HCT116 (cell line): ENCODE measurements at places on chromosomes 4 and X. TPM values are rescaled to one million over a fixed set of nuclear protein-coding genes. Genes with fewer than 3 reads are reported as not detected.

DNA sequence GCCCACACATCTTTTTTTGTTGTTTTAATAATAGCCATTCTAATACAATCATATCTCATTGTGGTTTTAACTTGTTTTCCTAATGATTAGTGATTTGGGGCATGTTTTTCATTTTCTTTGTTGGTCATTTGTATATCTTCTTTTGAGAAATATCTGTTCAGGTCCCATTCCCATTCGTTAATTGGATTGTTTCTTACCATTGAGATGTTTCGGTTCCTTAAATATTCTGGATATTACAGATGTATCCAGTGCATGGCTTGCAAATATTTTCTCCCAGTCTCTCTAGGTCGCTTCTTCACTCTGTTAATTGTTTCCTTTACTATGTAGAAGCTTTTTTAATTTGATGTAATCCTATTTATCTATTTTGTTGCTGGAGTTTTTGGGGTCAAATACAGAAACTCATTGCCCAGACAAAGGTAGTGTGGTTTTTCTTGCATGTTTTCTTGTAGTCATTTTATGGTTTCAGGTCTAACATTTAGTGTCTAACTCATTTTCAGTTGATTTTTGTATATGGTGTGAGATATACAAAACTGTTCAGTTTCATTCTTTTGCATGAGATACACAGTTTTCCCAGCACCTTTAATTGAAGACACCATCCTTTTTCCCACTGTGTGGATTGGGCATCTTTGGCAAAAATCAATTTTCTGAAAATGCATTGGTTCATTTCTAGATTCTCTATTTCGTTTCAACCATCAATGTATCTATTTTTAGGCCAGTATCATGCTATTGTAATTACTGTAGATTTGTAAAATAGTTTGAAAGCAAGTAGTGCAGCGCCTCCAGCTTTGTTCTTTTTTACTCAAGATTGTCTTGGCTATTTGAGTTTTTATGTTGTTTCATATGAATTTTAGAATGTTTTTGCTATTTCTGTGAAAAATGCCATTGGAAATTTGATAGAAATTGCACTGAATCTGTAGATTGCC lies 195.9 kb downstream of the SCFD2 start:
- H3K4me1 ChIP-seq, result no peaks in the 10 kb centered on the region
- H3K36me3 ChIP-seq, result no peaks in the 10 kb centered on the region
- no peaks in the 10 kb centered on the region for H3K27me3 ChIP-seq
- DNase-seq, result no peak

DNA sequence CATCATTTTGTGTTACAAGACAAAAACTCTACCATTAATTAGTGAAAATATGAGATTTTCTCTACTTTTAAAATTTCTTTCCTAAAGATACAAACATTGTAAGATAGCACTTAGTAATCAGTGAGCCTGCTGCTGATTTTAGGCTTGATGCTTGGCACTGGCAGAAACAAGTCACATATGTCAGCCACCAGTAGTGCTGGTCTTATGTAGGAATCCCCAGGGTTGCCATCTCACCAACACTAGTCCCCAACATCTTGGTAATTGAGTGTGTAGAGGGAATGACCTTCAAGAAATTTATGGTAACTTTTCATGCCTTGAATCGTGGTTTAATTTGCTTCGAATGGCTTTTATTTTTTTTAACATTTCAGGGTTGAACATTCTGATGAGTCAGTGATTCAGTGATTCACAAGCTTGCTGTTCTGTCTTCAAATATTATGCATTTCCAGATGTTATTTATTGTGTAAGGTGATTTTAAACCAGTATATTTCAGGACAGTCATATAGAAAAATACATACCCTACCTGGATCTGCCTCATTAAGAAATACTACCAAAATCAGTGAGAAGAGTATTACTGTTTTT lies 11.9 kb downstream of the EXOC1 start:
- H3K27ac ChIP-seq, result no peak overlapping the region
- H3K4me3 ChIP-seq, result no peak overlapping the region
- no peaks in the 10 kb centered on the region for H3K27me3 ChIP-seq
- H3K36me3 ChIP-seq, result 0 out of 2 replicates have a peak, but pooled peaks cover 3% of the 10 kb centered on the region
- no peak for DNase-seq

DNA sequence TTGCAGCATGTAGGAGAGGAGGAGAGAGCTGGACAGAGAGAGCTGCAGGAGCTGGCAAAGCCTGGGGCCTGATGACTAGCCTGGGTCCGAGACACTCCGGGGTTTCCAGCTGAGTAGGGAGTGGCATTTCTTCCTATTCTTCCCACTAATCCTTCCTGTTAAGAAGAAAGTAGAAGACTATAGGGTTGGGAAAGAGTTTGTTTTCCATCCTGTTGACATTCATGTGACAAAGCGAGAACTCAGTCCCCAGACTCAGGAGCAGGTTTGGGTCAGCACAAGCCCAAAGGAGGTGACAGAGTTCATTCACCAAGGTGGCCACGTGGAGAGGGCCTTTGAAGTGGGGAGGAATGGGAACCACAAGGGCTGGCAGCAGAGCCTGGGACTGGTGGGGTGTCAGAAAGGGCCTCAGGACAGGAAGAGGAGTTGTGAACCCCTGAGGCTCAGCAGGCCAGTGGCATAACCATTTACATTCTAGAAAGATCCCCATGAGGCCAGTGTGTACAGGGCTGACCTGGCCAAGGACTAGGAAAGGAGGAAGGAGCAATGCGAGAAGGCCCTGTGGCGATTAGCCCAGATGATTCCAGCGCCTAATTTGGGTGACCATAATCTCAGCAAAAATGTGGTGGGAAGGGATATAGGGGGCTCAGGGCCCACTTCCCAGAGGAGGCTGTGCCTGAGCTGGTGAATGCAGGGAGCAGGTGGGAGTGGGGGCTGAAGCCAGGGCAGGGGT lies 3.3 kb upstream of the HAUS3 start:
- no peak for DNase-seq
- H3K27ac ChIP-seq, result no peak overlapping the region
- H3K4me1 ChIP-seq, result peaks cover 7% of the 10 kb centered on the region; the same call in 1 of the 2 replicates
- H3K27me3 ChIP-seq, result no peaks in the 10 kb centered on the region

FAM241A gene
- 4.5 TPM for total RNA-seq

DNA sequence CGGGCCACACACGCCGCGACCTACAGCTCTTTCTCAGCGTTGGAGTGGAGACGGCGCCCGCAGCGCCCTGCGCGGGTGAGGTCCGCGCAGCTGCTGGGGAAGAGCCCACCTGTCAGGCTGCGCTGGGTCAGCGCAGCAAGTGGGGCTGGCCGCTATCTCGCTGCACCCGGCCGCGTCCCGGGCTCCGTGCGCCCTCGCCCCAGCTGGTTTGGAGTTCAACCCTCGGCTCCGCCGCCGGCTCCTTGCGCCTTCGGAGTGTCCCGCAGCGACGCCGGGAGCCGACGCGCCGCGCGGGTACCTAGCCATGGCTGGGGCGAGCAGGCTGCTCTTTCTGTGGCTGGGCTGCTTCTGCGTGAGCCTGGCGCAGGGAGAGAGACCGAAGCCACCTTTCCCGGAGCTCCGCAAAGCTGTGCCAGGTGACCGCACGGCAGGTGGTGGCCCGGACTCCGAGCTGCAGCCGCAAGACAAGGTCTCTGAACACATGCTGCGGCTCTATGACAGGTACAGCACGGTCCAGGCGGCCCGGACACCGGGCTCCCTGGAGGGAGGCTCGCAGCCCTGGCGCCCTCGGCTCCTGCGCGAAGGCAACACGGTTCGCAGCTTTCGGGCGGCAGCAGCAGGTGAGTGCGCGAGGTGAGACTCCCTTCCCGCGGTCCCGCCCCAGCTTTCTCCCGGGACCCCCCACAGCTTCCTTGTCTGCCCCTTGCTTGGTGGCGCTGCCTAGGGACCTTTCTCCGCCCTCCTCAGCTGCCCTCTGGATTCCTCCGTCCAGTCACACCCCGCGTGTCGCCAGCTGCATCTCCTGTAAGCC lies 678 bp downstream of the BMP3 start:
- H3K27me3 ChIP-seq, result peaks cover 31% of the 10 kb centered on the region
- H3K36me3 ChIP-seq, result no peaks in the 10 kb centered on the region
- no peak overlapping the region for H3K27ac ChIP-seq
- no peaks in the 10 kb centered on the region for H3K4me1 ChIP-seq
- H3K4me3 ChIP-seq, result no peak overlapping the region

GRCh38 chr4:56106180-56107147 lies 157.7 kb downstream of the CEP135 start:
- no peaks in the 10 kb centered on the region for H3K27me3 ChIP-seq
- H3K4me3 ChIP-seq, result no peak overlapping the region
- DNase-seq, result no peak
- H3K4me1 ChIP-seq, result no peaks in the 10 kb centered on the region
- no peaks in the 10 kb centered on the region for H3K36me3 ChIP-seq
- no peak overlapping the region for H3K27ac ChIP-seq

DNA sequence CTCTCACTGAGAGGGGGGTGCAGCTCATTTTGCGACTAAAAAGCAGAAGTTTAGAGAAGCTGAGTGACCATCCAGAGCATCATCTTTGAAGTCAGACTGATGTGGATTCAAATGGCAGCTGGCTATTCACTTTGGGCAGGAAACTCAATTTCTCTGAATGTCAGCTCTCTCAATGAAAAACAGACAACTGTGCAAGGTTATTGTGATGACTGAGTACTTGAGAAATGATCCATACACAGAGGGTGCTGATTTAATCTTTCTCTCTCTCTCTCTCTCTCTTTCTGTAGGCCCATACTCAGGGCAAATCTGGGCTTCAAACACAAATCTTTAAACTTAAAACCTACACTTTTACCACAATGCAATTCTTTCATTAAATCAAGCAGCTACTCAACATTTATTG lies 185.8 kb upstream of the SLIT2 start:
- H3K27me3 ChIP-seq, result no peaks in the 10 kb centered on the region
- DNase-seq, result no peak
- no peak overlapping the region for H3K27ac ChIP-seq

- H3K4me1 ChIP-seq, result peaks cover 4% of the 10 kb centered on the region; the same call in 1 of the 2 replicates
- peak within 1 kb of the TSS; percentile 74 for H3K4me3 ChIP-seq
- 0 out of 2 replicates have a peak, but pooled peaks cover 2% of the 10 kb centered on the region for H3K27me3 ChIP-seq
- H3K36me3 ChIP-seq, result no peaks in the 10 kb centered on the region
- peak within 1 kb of the TSS; percentile 44 for H3K27ac ChIP-seq
- no peak for DNase-seq
Observed at GRCh38 chrX:11757719-11758399, at the start of gene MSL3. MSL3 (plus strand) TSS chrX:11758237; CDS start chrX:11758264, 27 bp downstream.

DNA sequence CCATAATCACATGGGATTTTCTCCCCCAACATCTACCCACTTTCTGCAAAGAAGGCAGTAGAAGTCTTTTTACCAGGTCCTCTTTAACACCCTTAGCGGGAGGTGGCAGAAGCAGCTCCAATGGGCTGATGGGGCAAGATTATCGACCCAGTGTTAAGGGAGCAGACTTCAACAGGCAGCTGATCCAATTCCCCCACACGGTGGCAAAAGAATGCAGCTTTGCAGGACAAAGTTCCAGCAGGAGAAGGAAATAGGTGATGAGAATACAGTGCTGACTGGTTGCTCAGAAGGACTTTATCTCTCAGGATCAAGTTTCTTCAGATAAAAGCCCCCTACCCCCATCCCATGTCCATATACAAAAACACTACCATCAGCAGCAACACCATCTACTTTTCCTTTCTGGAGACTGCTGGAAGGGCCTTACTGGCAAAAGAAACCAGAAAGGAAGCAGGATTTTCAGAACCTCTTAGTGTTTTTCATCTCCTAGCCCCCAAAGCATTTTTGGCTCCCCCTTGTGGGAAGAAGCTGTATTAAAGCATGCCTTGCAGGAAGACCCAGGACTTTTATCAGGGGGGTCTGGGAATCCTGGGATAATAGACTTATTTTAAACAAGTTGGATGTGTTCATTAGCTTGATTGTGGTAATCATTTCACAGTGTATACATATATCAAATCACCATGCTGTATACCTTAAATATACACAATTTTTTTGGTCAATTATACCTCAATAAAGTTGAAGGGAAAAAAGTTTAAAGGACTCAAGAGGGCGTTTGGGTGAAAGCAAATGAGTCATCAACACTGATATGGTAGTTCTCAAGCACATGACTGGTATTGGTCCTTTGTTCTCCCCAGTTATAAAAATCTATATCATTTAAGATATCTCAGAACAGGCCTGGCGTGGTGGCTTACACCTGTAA lies 146.4 kb downstream of the GPC3 start:
- no peaks in the 10 kb centered on the region for H3K27me3 ChIP-seq
- no peak overlapping the region for H3K4me3 ChIP-seq
- H3K4me1 ChIP-seq, result no peaks in the 10 kb centered on the region

SMARCA5 gene
- total RNA-seq, result 61.2 TPM

DNA sequence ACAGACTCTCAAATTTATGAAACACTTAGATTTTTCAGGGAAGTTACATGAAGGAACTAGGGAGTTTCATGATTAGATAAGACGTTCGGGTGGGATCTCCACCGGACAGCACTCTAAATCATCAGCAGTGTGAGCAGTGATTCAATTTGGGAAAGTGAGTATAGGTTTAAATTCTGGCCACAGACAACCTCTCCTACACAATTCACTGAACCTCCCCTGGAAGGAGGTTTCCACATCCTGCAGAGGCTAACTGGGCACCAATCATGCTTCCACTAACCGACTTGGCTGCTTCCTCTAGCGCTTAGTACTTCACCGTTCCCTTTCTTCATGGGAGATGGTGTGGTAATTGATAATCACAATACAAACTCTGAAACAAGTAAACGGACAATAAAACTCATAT lies 5.6 kb downstream of the CXCL9 start:
- H3K4me3 ChIP-seq, result no peak overlapping the region
- DNase-seq, result no peak
- no peaks in the 10 kb centered on the region for H3K27me3 ChIP-seq
- no peaks in the 10 kb centered on the region for H3K36me3 ChIP-seq
- H3K27ac ChIP-seq, result no peak overlapping the region

- no peak for DNase-seq
- peaks cover 15% of the 10 kb centered on the region; the same call in 1 of the 2 replicates for H3K36me3 ChIP-seq
- peak overlapping the region; percentile 98 for H3K4me3 ChIP-seq
- peaks cover 19% of the 10 kb centered on the region; the same call in 1 of the 2 replicates for H3K4me1 ChIP-seq
Observed at GRCh38 chr4:37827802-37828321, 1.4 kb downstream of the PGM2 start.

SMIM20 gene
- total RNA-seq, result 36.9 TPM

ABCG2 gene
- total RNA-seq, result 0.44 TPM

GRCh38 chrX:150897421-150898320 lies 797 bp downstream of the CD99L2 start:
- H3K36me3 ChIP-seq, result no peaks in the 10 kb centered on the region
- no peak for DNase-seq
- H3K4me1 ChIP-seq, result peaks cover 13% of the 10 kb centered on the region; the same call in 1 of the 2 replicates
- H3K4me3 ChIP-seq, result peak overlapping the region; percentile 63

- no peaks in the 10 kb centered on the region for H3K36me3 ChIP-seq
- H3K27me3 ChIP-seq, result no peaks in the 10 kb centered on the region
- no peak for DNase-seq
- no peaks in the 10 kb centered on the region for H3K4me1 ChIP-seq
- no peak overlapping the region for H3K27ac ChIP-seq
Observed at GRCh38 chrX:155218777-155219176, 2.5 kb downstream of the VBP1 start.
